ENCODE measurements at places on chromosomes 2 and 18.

DNA sequence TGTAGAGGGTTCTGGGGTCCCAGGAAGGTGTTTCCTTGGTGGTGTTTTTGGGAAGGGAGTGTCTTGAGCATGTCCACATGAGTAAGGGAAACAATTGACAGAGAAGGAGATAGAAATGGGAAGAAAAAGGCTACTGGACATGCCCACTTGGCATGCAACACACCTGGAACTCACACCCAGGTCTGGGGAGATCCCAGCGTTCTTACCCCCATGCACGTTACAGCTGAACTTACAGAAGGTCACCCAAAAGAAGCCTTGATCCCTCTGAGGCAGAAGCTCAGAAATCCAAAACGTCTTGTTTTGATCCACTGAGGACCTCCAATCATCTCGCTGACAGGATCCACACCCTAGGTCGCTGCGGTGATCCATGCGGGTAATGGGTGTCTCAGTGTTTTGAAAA, 142.0 kb downstream of the ZNF516 start:
- no peak for DNase-seq

DNA sequence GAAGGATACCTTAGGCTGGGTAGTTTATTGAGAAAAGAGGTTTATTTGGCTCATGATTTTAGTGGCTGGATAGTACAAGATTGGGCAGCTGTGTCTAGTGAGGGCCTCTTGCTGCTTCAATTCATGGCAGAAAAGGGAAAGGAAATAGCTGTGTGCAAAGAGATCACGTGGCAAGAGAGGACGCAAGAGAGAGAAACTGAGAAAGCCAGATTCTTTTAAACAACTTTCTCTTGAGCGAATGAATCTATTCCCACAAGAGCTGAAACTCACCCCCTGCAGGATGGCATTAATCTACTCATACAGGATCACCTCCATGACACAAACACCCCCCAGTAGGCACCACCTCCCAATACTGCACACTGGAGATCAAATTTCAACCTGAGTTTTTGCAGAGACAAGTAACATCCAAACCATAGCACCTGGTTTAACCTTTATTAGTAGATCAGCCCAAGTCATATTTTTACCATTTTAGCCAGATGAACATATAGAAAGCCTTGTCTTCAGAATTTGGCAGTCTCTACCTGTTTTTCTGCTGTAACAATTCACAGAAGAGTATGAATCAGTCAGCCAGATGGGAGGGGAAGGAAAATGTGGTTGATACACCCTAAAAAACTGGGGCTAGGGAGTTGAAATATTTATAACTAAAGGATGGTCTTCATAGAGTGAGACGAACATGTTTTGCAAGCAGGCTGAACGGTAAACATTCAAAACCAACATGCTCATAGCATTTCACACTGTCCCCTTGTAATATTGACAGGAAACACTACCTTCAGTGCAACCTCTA, 73.9 kb upstream of the NCKAP5 start:
- no peak for DNase-seq

GRCh38 chr2:161135951-161136593, 24.2 kb upstream of the TANK start:
- DNase-seq = no peak

DNA sequence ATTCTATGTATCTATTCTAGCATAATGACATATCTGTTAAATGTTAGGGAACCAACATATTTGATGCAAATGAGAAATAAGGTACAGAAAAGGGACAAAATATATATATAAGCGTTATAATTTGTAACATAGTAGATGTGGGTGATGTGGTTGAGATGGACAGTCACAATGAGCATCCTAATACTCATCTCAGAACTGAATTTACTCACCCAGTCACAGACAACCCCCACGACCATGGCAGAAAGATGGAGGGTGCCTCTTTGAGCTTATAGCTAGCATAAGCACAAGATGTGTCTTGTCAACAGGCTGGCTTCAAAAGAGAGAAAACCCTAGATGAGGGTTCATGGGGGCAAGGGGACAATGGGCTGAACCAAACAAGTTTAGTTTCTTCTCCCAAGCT, 9.1 kb upstream of the DSG3 start:
- no peak for DNase-seq

DNA sequence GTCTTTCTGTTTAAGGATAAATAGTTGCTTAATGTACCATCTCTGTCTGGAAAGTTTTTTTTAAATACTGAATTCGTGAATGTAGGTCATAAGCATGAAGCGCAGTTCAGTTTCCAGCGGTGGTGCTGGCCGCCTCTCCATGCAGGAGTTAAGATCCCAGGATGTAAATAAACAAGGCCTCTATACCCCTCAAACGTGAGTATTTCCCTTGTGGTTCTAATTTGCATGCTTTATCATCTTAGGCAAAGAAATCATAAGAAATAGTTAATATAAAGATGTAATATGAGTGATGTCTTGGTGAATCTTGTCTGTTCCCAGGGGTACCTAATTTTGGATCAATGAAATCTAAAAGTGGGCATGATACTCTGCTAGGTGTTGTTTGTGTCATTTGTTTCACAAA, 1.5 kb downstream of the NDC80 start:
- no peak for DNase-seq

- peak; percentile 36 for DNase-seq
These were observed 49.9 kb downstream of the MTCL1 start for GRCh38 chr18:8754995-8755960.

- DNase-seq = no peak
These were observed 545 bp downstream of the MPP4 start for GRCh38 chr2:201697899-201698298.

DNA sequence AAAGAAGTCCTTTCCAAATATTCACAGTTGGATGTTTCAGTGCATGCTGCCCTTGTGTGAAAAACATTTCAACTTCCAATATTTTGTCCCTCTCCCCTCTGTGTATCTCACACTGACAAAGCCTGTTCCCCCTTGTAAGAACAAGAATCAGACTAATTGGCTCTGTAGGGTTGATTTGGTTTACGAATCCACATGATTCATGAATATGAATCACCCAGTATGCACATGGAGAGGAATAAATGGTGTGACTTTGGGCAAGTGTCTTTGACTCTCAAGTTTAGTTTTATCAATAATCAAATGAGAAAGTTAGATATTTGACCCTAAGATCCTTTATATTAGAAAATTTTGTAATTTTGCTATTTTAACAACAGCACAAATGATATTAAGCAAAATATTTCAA, 9.3 kb upstream of the CDH20 start:
- DNase-seq = no peak

- DNase-seq = no peak
These were observed 24.0 kb downstream of the SPATS2L start for GRCh38 chr2:200330351-200331060.

GRCh38 chr2:101152272-101153076, 1.3 kb upstream of the TBC1D8 start:
- DNase-seq = no peak

DNA sequence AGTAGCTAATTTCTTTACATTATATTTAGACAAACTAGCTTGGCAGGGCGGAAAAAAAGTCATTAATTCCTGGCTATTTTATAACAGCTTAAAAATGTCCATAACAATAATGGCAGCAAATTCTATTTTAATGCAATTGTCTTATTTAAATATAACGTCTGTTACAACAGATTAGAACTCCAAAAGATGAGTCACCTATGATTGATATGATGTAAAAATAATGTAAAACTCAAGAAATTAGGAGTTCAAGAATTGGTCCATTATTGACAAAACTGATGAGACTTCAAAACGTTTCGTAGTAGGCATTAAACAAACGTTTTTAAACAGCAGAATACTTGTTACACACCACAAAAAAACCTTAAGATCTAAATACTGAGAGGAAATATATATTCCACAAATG, 2.7 kb downstream of the XPO1 start:
- DNase-seq = no peak

- DNase-seq = no peak
These were observed 175.4 kb downstream of the MAIP1 start for GRCh38 chr2:200130762-200131166.
